ENCODE measurements at places on chromosomes 3 and 15.

DNA sequence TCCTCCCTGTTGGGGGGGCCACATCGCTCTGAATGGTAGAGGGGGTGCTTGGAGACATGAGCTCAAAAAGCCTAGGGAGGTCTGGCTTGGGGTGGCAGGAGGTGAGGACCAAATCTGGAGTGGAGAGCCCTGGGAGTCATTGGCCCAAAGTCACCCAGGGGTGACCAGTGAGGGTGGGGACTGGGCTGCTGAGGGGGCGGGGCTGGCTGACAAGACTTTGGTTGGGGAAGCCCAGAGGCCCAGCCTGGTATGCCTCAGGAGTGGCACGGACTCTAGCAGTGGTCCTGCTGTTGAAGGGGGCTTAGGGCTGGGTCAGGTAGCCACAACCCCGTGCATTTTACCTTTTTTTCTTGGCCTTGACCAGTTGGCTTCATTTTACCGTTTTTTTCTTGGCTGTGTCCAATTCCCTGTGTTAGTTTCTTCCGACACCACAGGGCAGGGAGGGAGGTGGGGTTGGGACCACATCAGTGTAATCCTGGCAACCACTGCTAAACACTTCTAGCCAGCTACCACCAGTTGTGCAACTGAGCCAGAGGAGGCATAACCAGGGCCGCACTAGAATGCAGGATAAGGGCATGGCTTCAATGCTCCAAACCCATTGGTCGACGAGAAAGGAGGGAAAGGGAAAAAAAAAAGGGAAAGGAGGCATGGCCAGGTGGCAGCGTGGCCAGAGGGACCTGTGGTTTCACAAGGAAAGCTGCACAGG, 105.3 kb upstream of the C2CD4B start:
- no peak for DNase-seq

DNA sequence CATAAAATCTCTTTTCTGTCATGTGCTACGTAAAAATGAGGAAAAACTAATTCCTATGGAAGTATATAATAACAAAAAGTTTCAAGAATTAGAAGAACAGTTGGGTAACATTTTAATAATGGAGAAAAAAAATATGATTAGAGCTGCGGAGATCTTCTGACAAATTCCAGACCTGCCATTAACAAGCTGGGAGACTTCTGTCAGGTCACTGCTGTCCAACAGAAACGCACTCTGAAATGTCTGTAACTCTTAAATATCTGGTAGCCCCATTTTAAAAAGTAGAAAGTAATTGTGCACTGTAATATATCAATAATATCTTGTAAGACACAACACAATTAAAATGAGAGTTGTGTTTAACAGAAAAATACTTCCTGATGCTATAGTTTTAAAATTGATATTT, 15.7 kb downstream of the GOLIM4 start:
- DNase-seq = no peak

DNA sequence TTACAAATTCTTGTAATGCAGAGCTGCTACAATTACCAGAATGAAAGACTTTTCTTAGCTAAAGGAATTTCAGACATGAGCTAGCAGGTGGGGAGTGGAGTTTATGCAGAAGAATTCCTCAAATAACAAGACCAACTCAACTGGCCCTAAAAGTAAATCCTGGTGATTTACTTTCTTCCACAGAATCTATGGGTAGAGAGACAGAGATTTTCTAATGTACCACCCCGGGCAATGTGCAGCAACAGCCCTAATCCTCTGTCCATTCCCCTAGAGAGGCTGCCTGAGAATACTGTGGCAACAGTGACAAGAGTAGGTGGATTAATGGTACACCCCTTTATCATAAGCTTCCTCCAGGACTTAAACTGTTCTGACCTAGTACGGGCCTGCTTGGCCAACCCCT, 55.2 kb downstream of the AQR start:
- DNase-seq = no peak

DNA sequence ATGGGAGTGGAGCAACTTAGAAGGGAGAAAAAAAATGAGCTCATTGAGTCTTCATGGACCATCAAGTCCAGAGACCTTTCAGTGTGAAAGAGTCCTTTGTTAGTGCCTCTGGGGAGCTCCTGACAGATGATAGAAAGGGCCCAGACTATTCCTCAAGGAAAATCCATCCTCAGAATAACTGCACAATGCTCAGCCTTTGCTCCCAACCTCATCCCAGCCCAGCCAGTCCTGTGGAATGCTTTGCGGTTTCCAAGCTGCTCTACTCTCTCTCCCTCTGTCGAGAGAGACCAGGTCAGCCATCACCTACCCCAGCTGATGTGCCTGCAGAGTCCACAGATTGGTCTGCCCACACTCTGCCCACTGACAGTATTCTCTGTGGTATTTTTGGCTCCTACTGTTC, 406.2 kb downstream of the MFSD1 start:
- no peak for DNase-seq

- DNase-seq = no peak
Observed at GRCh38 chr15:64640146-64640871, 135.1 kb downstream of the RBPMS2 start.

- no peak for DNase-seq
Observed at GRCh38 chr3:98588065-98588464, 5.3 kb downstream of the CPOX start.

DNA sequence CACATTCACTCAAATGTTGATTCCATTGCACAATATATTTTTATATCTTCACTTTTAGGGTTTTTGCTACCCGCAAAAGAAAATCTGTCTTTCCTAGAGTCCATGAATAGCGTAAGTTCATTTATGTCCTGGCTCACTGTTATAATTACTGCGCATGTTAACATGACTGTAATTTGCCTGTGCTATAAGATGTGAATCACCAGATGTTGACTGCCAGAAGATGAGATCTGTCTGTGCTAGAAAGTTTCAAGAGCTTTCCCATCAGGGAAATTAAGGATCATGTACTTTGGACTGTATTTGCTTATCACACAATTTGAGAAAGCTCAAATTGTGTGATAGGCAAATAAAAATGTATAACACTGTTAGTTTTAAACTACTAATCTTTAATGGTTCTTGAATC, 322.5 kb downstream of the CHL1 start:
- DNase-seq = no peak

- DNase-seq = no peak
Observed at GRCh38 chr3:188848947-188849346, 322.8 kb upstream of the TPRG1 start.

- no peak for DNase-seq
Observed at GRCh38 chr3:69092030-69092516, 7.3 kb downstream of the ARL6IP5 start.

DNA sequence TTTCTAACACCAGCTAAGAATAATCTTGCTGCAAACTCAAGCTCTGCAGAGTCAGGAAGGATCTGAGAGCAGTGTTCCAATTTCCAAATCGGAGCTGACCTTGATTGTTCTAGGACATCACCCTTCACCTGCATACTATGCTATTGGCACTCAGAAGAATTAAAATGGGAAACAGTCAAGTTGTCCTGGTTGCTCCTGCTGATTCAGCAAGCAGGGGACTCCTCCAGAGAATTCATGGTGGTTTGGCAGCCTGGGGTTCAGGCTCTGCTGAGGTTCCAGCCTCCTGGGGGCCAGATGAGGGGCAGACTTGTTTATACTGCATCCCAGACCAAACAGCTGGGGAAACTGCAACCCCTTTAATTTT, 213.7 kb upstream of the ADAMTS9 start:
- no peak for DNase-seq

DNA sequence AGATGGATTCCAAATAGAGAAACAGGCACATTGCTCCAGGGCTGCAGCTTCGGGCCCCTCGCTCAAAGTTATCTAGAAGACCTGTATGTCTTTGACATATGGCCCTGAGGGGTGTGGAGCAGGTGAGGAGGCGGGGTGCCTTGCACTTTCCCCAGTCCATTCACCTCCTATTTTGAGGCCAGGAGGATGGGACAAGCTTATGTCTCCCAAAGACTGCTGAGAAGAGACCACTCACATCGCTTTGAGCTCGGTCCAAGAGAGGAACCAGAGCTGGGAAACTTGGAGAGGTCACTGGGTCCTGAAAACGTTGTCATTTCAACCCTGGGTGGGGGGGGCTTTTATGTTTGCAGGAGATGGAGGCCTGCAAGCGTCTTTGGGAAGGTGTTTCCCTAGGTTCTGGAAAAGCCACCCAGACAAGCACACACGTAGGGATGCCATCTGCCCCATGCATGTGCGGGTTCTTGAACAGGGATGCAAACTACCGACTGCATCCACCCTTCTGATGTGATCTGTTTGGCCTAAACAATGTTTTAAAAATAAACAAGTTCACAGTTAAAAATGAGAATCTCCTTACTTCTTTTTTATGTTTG, 33.7 kb upstream of the SYNM start:
- DNase-seq = no peak

DNA sequence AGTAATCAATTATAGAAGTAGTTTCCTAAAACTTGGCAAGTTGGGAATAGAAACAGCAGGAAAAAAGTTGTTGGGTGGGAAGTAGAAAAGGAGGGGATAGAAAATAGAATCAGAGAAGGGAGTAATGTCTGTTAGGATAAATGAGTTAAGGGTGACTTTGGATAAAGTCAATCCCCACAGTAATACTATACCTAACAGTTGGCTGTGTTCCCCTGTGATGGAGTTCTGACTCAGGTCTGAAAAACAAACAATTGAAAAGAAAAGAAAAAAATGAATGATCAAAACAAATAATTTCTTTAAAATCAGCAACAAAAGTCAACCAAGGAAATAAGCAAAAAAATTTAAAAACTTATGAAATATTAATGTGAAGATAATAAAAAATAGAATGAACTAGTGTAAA, 50.3 kb downstream of the EMC4 start:
- DNase-seq = no peak

DNA sequence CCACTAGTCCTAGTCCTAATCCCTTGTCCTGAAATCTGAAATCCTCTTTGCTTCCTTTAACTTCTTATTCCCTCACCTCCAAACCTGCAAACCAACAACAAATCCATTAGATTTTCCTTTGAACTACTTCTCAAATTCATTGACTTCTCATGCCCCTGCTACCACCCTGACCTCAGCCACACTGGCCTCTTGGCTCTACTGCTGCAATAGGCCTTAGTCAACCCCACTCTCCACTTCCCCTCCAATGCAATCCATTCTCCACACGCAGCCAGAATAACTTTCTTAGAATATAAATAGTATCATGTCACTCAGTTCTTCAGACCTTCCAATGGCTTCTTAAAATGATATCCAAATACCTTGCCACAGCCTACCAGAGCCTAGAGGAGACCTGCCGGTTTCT, 131.1 kb upstream of the GADL1 start:
- DNase-seq = no peak

DNA sequence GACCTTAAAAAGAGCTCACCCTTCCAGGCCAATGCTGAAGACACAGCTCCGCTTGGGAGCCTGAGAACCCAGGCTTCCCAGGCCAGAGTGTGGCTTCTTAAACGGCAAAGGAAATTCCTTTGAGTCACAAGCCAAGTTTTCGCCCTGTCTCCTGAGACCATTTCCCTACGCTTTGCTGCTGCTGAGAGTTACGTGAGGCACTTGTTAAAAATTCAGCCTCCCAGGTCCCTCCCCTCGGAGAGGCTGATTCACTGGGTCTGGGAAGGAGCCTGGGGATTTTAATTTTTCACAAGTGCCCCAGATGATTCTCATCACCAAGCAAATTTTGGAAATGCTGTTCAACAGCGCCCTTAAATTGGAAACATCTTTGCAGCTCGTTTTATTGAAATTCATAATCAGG, 25.5 kb downstream of the RLBP1 start:
- no peak for DNase-seq

DNA sequence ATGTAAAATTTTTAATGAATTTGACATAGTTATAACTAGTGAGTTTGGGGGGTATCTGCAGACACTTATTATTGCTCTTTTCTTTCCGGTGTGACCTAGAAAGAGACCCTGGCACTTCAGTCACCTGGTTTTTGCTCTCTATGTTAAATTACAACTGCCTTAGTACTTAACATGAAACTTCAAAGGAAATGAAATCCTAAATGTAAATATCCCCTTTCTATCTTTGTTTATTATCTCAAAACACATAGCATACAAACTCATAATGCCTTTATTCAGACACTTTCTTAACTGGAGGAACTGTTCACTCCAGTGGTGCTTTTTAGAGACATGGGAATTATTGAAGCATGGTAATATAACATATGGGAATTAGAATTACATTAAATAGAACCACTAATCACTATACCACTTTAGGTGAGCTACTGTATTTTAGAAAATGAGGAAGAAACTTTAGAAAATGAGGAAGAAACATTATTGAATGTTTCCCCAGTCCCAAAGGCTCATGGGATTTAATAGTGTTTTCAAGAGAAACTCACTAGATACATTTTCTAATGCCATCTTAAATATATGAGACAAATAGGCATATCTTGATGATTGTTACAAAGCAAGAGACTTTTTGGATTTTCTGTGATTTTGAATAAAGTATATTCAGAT, 119.5 kb upstream of the MLF1 start:
- no peak for DNase-seq

- no peak for DNase-seq
Observed at GRCh38 chr3:168141405-168141998, 45.8 kb upstream of the GOLIM4 start.

DNA sequence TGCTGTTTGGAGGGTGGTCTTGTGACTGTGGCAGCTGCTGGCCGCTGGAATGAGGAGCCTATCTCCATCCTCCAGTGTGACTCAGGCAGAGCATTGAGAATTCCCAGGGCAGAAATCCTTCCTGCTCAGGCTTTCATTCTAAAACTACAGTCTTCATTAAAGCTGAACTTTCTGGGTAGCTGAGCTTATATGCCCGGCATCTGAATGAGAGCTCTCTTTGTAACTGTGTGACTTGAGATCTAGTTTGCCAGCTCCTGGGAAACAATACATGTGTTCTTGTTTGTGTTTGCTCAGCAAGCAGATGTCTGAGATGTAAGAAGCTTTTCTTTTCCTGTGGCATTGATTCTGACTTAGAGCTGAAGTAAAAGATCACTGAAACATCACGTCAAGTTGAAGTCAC, 22.4 kb downstream of the RLBP1 start:
- no peak for DNase-seq

DNA sequence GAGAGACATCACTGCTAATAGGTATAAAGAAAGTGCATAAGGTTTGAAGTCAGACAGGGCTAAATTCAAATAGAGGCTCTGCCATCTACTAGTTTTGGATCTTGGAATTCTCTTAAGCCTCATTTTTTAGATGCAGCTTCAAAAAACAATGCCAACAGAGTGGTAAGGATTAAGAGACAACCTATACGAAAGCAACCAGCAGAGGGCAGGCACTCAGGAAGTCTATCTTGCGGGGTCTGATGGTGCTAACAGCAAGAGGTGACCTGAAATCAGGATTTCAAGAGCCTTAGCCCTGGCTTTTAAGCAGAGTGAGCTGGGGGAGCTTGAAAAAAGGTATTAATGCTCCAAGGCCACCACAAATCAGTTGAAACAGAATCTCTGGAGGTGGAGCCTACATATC, 40.7 kb downstream of the LDHAL6B start:
- peak; percentile 18 for DNase-seq

- DNase-seq = no peak
Observed at GRCh38 chr3:66435989-66436388, 64.8 kb downstream of the LRIG1 start.

GRCh38 chr15:40439960-40440742, 602 bp upstream of the BAHD1 start:
- no peak for DNase-seq

Measured in stimulated activated CD8-positive, alpha-beta memory T cell treated with anti-CD3 and anti-CD28 coated beads, Interleukin-15, amount 100 ng/mL, for 1 hour (primary cell).